Ureter (tissue), 1 donor: ENCODE measurements at places on chromosomes 1 and 21. TPM values are rescaled to one million over a fixed set of nuclear protein-coding genes. Genes with fewer than 3 reads are reported as not detected.
A peak's percentile ranks its signal among the peaks of the same experiment; 100 is the strongest.

- DNase-seq = no peak
Measured at GRCh38 chr1:94884507-94884906, 42.4 kb downstream of the CNN3 start.

Gene AADACL4
- not detected for total RNA-seq

DNA sequence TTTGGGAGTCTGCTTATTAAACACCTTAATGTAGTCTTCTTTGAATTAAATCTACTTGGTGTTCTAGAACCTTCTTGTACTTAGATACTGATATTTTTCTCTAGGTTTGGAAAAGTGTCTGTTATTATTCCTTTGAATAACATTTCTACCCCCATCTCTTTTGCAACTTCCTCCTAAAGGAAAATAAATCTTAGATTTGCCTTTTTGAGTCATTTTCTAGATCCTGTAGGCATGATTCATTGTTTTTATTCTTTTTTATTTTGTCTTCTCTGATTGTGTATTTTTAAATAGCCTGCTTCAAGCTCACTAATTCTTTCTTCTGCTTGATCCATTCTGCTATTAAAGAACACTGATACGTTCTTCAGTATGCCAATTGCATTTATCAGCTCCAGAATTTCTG is 155.9 kb upstream of the NEGR1 start:
- no peak for DNase-seq

Gene CCDC185
- not detected for total RNA-seq

- no peak for DNase-seq
Measured at GRCh38 chr21:38802050-38803026, 3.4 kb upstream of the ETS2 start.

GRCh38 chr1:168135116-168135920 is 1.4 kb downstream of the GPR161 start:
- DNase-seq = no peak

Gene PLA2G2F
- total RNA-seq = 19.2 TPM

DNA sequence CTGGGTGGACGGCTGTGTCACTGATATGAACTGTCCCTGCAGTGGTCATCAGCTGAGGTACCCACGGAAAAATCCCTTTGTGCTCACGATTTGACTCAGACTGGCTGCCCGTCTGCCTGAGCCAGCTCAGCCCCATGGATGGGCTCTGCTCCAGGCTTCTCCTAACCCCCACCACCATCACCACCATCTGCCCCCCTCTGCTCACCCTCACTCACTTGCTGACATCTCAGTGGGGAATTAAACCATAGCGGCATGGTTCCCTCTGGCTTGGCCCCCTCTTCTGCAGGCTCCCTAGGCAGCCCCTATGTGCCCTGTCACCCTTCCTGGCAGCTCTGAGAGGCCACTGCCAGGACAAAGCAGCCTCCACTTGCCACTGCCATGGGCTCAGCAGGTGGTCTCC is 17.3 kb downstream of the SLC6A9 start:
- no peak for DNase-seq

DNA sequence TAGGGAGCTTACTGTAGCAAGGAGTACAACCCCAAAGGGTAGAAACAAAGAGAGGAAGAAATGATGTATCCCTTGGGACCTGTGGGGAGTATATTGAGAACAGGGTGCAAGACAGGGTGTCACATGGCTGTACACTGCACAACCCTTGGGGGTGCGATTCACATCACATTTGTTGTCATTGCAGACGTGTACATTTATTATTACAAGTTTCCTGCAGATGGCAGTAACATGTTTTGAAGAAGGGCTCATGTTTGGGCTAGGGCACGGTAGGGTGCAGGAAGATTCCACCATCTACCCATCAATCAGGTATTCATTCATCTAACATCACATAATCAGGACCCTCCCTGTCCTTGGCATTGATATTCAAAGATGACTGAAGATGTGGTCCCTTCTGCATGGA is 62.5 kb downstream of the NDUFS5 start:
- DNase-seq = no peak

Gene RNU1-1
- total RNA-seq = 1,626 TPM

Gene CLCNKB
- 0.65 TPM for total RNA-seq

DNA sequence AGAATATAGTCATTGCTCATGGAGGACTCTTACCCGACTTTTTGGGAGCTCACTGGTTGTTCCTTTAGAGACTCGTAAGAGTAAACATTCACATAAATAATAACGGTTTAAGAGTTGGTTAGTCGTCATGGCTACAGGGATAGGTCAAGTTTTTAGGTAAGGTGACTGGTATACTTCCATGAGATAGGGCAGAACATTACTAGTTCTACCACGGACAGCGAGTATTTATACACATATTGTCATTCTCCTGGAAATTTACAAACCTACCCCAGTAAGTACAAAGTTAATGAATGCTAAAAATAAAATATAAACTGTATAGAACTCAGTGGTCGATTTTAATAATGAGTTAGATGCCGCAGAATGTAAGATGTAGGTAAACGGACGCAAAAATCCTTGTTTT is 1.2 kb upstream of the RYR2 start:
- no peak for DNase-seq

DNA sequence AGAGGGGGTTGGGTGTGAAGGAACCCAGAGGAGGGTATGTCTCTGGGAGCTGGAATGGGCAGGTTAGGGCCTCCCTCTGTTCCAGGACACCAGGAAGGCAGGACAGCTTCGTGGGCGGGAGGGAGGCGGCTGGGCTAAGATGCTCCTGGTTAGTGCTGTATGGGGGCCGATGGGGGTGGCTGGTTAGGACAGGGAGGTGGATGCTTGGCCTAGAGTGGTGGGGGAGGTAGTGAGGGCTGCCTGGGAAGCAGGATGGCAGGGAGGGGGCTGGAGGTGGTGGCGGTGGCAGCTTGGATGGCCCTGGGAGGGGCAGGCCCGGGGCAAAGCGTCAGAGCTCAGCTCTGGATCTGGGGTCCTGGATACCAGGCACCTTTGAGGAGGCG is 6.2 kb upstream of the MMP23B start:
- peak; percentile 41 for DNase-seq

GRCh38 chr1:194277927-194278326 is 1091.5 kb upstream of the B3GALT2 start:
- DNase-seq = no peak

GRCh38 chr1:73066866-73067265 is 784.5 kb upstream of the NEGR1 start:
- DNase-seq = no peak

GRCh38 chr1:208106218-208106617 is 138.0 kb downstream of the PLXNA2 start:
- no peak for DNase-seq

Gene LRP8
- 11.3 TPM for total RNA-seq

GRCh38 chr1:20290624-20291597 is at the start of gene VWA5B1:
TSS of gene VWA5B1 (plus strand) at chr1:20290875. CDS start at chr1:20310602, 19,727 bp downstream.
- peak; percentile 56 for DNase-seq

DNA sequence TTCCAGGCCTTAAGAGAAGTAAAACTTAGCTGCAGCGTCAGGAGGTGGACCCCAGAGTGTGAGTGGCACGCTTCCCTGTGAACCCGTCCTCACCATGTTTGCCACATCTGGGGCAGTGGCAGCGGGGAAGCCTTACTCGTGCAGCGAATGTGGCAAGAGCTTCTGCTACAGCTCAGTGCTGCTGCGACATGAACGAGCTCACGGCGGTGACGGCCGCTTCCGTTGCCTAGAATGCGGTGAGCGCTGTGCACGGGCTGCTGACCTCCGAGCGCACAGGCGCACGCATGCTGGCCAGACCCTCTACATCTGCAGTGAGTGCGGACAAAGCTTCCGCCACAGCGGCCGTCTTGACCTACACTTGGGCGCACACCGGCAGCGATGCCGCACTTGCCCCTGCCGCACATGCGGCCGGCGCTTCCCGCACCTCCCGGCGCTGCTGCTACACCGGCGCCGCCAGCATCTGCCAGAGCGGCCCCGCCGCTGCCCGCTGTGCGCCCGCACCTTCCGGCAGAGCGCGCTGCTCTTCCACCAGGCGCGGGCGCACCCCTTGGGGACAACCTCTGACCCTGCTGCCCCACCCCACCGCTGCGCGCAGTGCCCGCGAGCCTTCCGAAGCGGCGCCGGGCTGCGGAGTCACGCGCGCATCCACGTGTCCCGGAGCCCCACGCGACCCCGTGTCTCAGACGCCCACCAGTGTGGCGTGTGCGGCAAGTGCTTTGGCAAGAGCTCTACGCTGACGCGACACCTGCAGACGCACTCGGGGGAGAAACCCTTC is 9.3 kb downstream of the ZNF672 start:
- no peak for DNase-seq

DNA sequence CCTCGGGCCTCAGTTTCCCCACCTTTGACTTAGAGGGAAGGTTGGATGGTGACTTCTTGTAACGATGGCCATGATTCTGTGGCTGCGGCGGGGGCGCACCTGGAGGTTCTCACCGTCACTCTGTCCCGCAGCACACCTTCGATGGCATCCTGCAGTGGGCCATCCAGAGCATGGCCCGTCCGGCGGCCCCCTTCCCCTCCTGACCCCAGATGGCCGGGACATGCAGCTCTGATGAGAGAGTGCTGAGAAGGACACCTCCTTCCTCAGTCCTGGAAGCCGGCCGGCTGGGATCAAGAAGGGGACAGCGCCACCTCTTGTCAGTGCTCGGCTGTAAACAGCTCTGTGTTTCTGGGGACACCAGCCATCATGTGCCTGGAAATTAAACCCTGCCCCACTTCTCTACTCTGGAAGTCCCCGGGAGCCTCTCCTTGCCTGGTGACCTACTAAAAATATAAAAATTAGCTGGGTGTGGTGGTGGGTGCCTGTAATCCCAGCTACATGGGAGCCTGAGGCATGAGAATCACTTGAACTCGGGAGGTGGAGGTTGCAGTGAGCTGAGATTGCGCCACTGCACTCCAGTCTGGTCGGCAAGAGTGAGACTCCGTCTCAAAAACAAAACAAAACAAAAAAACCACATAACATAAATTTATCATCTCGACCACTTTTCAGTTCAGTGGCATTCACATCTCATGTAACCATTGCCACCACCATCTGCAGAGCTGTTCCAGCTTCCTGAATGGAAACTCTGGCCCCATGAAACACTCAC is 2.1 kb upstream of the PFKL start:
- peak; percentile 88 for DNase-seq

DNA sequence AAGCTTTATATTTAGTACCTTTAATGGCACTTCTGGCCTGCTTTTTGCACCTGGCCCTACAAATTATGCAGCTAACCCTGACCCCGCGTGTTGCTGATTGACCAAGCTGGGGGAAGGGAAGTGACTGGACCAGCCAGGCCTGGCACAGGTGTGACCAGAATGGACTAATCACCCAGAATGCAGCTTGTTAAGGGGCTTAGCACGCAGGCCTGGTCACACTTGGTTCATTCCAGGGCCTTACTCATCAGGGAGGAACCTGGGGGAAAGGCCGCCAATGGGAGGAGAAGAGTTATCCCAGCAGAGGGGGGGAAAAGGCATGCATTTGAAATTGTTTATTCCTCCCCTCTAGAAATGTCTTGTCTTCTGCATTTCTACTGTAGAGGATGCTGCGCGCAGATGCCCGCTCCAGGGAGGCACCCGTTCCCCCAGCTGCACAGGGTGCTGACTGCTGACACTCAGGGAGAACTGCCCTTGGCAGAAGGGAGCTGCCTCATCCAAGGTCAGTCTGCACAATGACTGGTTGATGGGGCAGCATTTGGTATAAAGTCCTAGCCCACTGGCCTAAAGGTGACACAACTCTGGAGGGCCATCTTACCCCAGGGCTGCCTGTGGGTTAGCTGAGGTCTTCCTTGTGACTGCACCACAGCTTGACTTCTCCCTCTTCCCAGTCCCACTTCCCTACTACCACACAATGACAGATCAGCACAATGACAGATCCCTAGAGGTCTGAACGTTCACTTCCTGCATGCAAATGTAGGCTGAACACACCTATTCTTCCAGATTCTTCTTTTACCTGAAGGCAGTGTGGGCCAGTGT is 29.0 kb downstream of the DHCR24 start:
- DNase-seq = peak; percentile 55

DNA sequence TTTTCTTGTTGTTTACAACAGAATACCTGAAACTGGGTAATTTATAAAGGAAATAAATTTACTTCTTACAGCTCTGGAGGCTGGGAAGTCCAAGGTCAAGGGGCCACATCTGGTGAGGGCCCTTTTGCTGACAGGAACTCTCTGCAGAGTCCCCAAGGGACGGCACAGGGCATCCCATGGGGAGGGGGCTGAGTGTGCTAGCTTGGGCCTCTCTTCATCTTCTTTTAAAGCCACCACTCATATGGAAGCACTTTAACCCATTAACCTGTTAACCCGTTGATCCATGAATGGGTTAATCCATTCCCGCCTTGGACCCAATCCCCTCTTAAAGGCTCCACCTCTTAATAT is 76.3 kb downstream of the OBSCN start:
- DNase-seq = no peak

- no peak for DNase-seq
Measured at GRCh38 chr21:46567348-46567747, 37.5 kb downstream of the S100B start.

DNA sequence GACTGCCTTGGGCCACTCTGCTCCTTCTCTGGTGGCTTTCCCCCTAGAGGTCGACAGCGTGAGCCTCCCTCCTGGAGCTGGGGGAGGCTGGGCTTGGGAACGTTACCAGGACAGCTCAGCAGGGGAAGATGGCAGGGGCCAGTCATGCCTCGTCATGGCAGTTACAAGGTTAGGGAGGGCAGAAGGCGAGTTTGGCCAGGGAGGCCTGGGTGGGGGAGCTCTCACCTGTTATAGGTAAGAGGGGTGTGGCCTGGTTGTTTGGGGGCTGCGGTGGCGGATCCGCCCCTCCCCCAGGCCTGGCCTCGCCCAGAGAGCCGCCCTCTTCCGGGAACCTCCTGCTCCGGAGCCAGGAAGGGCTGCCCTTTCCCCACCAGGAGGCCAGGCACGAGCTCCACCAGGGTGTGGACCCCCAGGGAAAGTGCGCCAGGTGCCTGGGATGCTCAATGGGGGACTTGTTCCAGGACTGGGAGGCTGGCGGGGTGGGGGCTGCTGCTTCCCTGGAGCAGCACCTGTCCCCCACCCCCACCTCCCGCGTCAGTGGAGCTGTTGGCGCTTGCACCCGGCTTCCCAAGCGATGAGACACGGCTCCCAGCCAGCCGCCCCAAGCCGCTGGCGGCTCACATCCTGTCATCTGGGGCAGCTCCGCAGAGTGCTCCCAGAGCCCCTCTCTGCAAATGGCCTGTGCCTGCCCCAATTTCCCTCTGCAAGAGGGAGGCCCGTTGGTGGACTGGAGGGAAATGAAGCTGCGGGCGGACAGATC is 23.6 kb upstream of the PKP1 start:
- no peak for DNase-seq
